ENCODE measurements at places on chromosomes 16 and 17.

DNA sequence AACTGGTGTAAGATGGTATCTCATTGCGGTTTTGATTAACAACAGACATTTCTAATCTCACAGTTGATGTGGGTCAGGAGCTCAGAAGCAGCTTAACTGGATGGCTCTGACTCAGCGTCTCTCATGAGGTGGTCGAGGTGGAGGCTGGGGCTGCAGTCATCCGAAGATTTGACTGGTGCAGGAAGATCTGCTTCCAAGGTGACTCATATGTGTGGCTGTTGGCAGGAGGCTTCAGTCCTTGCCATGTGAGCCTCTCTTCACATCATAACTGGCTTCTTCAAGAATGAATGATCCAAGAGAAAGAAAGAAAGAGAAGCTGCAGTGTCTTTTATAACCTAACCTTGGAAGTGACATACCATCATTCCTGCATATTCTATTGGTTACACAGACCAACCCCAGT, 376.1 kb downstream of the SEC14L1 start:
- DNase-seq, result peak; percentile 3

DNA sequence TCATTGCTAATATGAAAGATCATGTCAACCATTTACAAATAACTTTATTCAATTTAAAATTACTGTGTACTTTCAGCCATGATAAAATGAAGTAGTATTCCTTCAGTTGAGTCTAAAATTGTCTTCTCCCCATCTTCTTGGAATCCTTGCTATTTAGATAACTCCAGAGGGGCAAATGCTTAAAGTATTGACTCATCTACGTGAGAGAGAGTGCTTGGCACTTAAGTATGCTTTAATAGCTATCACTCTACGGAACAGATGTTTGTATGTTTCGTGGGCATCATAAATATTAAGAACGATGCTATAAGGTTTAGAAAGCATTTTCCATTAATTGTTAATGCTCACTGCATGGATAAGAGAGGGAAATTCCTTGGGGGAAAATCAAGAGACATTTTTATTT, 69.3 kb upstream of the MED13 start:
- DNase-seq, result no peak

DNA sequence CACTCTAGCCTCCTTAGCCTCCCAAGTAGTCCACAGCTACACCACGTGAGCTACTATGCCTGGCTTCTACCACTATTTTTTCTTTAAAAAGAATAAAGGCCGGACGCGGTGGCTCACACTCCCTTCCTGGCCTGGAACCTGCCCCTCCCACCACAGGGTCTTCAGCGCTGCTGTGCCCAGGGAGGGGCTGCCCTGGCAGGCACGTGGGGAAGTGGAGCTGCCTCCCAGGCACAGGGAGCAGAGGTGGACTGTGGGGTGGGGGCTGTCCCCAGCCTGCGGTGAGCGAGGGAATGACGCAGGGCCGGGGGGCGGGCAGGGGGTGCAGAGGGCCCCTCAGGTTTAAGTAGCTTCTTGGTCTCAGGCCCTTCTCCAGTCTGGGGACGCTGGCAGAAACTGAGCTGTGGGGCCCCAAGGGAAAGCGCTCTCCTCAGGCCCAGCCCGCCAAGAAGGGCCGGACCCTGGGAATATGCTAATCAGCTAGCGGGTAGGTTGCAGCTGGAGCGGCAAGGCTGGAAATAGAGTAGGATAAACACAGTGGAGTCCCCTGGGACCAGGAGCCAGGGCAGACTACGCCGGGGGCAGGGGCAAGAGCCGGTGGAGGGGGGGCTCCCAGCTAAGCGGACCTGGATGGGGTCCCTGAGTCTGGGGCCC, 46.8 kb downstream of the TIMM22 start:
- DNase-seq, result peak; percentile 94

GRCh38 chr16:89104930-89105571, 11.4 kb downstream of the ACSF3 start:
- DNase-seq, result no peak

- DNase-seq, result no peak
Observed at GRCh38 chr16:89393738-89394406, 96.5 kb downstream of the ANKRD11 start.

GRCh38 chr16:75228143-75228976, 9.6 kb downstream of the CTRB1 start:
- DNase-seq, result no peak

DNA sequence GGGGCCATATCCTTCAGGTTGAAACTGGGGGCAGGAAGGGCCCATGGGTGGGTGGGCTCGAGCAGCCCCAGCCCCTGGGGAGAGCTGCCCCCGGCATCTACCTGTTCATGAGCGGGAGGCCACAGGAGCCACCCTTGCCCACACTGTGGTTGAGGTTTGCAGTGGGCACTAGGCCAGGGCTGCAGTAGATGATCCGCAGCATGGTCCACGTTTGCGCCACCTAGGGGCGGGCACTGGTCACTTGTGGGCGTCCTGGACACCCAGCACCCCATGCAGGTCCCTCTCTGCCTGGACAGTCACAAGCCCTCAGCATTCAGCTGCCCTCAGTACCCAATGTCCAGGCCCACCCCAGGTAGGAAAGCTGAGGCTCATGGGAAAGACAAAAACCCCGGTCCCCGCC, 1.8 kb upstream of the JMJD8 start:
- no peak for DNase-seq

DNA sequence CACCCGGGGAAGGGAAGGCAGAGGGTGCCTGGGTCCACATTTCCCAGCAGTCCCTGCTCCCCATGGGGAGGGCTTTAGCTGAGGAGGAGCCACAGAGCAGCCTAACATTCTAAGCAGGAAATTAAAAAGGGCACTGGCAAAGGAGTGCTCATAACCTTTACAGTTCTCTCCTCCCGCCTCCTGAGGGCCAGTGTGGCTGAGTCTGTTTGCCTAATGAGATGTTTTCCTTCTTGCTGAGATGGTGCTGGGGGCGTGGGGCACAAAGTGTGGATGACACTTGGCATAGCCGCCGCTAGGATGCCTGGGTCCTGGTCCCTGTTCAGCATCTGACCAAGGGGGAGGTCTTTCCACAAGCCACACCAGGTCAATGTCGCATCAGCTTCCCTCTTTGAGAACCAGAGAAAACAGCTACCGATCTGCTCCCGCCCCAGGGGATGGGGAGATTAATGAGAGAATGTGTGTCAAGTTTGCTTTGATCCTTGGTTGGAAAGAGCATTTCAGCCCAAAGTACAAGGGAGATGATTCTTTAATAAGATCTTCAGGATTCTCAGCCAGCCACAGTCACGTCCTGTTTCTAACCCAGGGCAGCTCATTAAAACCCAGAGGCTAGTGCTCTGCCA, 5.8 kb downstream of the KIF18B start:
- peak; percentile 48 for DNase-seq

DNA sequence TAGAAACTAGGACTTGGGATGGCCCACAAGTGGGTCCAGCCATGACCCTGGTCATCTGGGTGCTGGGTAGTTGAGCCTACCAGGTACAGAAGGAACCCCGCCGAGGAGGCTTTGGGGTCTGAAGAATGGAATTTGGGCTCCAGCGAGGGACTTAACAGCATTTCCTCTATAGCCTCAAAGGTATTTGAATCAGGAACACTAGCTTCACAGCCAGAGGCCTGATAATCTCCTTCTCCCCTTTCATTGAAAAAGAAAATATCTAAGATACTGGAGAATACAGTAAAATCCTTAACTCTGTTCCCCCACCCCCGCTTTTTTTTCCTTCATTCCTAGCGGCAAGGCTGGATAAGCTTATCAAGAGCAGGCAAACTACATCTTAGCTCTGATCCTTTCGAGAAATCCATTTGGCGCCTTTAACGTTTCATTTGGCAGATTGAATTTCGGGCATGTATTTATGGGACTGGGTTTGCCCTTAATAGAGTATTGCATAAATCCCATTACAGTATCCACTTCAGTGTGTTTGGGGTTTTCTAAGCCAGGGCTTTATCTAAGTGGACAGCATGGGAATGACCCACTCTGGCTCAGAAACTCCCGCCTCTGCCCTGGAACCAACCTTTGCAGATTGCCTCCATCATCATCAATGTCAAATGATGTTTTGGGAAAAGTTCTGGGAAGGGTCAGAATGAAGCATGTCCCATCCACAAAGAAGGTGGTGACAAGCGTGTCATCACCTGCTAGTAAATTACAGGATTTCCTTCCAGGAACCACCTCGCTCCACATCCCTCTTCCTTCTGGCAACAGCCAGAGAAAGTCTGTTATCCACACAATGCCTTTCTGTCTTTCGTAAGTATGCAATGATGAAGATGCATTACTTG, 36.9 kb downstream of the XYLT1 start:
- DNase-seq, result no peak

- no peak for DNase-seq
Observed at GRCh38 chr16:55575496-55575895, 9.0 kb downstream of the CAPNS2 start.

GRCh38 chr17:61245706-61246135, 153.9 kb upstream of the TBX2 start:
- no peak for DNase-seq

GRCh38 chr16:69334696-69335095, 4.3 kb upstream of the PDF start:
- no peak for DNase-seq

DNA sequence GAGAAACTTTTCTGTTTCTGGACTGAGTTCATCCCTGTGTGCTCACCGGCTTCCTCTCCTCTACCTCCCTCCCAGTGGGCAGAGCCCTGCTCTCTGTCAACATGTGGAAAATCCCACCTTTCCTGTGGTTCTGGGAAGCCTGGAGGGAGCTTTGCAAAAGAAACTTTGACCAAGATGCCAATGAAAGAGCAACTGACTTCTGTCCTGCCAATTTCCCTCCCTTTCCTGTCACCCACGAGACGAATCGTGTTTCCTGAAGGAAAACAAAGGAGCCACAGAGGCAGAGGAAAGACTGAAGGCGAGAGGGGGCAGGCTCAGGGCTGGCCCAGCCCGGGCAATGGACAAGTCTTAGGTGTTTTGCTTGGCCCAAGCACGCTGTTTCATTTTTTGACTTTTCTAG, 82.8 kb downstream of the PLCG2 start:
- DNase-seq, result no peak

DNA sequence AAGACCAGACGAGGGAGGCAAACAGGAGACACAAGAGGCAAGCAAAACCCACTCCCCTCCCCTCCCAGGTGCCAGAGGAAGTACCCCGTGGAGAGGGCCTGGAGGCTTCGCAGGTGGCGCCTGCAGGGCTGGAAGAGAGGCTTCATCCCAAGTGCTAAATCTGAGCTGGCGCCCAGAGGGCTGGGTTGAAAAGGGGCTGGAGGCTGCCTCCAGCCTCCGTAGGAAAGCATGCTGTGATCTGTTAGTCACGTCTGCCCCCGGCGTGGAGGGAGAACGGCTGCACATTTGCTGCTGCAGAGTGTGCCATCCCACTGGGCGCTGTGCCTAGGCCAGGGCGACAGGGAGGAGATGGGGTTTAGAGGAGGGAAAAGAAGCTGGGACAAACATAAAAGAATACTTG, 16.9 kb downstream of the RPH3AL start:
- peak; percentile 10 for DNase-seq

GRCh38 chr16:27073733-27074132, 7.0 kb downstream of the C16orf82 start:
- peak; percentile 29 for DNase-seq

GRCh38 chr16:65757064-65757463, 609.4 kb upstream of the CDH5 start:
- DNase-seq, result no peak

DNA sequence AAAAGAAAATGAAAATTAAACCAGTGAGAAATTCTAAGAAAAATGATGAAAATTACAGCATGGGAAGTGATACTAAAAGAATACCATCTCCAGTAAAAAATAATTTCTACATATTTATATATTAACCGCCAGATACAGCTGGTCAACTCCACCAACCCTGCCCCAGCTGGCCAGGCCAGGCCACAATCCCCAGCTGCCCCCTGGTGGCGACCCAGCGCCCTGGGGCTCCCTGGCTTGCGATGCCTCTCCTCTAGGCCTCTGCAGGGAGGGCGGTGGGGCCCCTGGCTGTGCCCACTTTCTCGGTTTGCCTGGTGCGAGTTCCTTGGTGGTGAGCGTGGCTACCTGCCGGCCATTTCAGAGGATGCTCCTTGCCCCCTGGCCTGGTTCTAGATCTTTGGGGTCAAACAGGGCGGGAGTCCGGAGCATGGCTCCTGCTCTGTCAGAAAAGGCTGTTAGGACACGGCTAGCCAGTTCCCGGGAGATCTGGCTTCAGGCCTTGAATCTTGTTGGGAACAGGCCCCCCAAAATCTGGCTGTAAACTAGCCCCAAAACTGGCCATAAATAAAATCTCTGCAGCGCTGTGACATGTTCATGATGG, 14.5 kb downstream of the GLIS2 start:
- DNase-seq, result peak; percentile 80

GRCh38 chr17:62995377-62995885, 29.4 kb downstream of the TANC2 start:
- DNase-seq, result no peak

GRCh38 chr17:58338841-58339754, 10.5 kb upstream of the TSPOAP1 start:
- DNase-seq, result peak; percentile 76

DNA sequence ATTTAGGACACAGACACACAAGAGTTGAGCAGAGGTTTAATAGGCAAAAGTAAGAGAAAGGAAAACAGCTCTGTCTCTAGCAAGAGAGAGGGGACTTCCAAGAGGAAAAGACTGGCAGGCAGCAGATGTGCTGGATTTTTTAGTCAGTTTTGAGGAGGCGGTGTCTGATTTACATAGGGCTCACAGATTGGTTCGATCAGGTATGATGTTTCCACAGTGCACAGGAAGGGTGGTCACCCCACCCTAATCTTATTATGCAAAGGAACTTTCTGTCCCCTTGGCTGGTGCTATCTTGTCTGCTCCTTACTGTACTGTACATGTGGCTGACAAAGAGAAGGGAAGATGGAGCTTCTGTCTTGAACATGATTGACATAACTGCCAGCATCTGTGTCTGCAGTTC, 25.3 kb downstream of the BFAR start:
- DNase-seq, result no peak

GRCh38 chr16:117379-118365, 20.8 kb downstream of the NPRL3 start:
- DNase-seq, result no peak

- no peak for DNase-seq
Observed at GRCh38 chr17:954431-955164, 25.0 kb downstream of the NXN start.

DNA sequence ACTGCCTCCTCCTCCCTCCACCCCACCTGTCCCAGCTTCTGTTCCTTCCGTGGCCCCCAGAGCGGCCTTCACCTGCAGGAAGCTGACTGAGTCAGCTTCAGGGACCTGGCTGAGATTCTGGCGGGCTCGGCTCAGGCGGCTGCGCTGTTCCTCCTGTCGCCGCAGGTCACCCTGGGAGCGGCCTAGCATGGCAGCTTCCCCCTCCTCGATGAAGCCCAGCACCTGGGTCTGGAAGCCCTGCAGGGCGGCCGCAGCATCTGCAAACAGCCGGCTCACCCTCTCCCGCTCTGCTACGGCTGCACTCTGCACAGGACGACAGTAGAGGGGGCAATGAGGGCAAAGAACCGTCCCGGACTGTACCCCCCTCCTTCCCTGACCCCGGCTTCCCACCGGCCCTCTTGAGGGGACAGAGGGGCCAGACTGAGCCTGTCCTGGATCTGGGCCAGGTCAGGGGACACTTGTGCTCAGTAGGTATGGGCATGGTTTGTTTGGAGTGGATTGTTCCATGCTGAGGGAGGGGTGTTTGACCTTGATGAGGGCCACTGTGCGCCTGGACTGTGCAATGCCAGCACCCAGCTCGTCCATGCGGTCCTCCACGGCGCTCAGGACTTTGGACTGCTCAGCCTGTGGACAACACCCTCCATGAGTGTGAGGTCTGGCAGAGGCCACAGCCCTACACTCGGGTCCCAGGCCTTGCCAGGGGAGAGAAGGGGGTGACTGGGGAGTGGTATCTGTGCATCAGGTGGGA, 2.0 kb downstream of the TRIM47 start:
- no peak for DNase-seq
